ENCODE measurements at places on chromosomes 11 and 22.

DNA sequence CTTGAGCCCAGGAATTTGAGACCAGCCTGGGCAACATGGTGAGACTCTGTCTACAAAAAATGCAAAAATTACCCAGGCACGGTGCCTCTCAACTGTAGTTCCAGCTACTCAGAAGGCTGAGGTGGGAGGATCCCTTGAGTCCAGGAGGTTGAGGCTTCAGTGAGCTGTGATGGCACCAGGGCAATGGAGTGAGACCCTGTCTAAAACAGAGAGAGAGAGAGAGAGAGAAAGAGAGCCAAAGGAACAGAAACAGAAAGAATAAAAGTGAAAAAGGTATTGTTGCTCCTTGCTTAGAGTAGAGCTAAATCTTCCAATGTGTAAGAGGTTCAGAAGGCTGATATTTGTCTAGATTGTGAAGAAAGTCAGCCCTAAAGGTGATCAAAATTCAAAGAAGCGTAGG, 8.9 kb upstream of the ETS1 start:
- no peak for DNase-seq

- no peak for DNase-seq
These were observed 95.2 kb downstream of the TP53I11 start for GRCh38 chr11:44855493-44855849.

GRCh38 chr22:24567668-24568067, 11.9 kb downstream of the SNRPD3 start:
- no peak for DNase-seq

- no peak for DNase-seq
These were observed 45.7 kb upstream of the CD5 start for GRCh38 chr11:61056571-61056970.

DNA sequence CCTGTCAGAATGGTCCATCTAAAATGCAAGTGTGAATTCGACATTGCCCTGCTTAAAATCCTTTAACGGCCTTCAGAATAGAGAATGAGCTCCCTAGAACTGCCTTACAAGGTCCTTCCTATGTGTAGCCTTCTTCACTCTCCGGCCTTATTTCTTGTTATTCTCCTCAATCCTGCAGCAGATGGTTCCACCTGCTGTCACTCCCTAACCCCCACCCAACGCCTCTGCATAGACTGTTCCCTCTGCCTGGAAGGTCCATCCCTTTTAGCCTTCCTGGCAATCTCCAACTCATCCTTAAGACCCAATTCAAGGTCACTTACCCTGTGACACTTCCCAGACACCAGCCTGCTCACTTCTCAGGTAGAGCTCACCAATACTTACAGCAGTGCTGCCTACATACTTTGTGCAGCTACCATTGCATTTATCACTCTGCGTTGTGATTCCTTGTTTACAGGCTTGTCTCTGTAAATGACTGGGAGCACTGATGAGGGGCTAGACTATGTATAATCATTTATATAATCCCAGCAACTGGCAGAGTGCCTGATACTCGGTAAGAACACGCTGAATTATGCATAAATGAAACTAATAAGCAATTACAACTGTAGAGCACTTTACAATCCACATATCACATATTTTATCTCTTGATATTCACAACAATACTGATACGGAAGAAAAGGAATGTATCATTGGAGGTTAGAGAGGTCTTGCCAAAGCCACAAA, 58.9 kb downstream of the CLPB start:
- DNase-seq = no peak

DNA sequence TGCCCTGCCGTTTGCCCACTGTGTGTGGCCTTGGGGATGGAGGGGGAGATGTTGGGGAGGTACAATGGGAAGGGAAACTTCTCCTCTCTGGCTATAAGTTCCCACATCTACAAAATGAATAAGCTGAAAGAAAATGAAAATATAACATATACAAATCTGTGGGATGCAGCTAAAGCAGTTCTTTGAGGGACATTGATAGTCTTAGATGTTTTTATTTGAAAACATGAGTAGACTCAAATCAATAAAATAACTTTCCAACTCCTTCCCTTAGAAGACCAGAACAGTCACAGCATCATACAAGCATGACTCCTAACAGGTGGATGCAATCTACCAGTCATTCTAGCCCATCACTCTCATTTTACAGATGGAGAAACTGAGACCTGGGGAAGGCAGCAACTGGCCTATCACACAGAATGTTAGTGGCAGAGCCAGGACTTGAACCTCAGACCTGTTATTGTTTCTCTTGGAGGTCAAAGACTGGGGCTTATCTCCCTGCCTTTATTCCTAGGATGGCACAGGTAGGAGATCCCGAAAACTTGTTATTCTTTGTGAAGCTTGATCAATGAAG, 25.2 kb upstream of the CCDC86 start:
- no peak for DNase-seq

DNA sequence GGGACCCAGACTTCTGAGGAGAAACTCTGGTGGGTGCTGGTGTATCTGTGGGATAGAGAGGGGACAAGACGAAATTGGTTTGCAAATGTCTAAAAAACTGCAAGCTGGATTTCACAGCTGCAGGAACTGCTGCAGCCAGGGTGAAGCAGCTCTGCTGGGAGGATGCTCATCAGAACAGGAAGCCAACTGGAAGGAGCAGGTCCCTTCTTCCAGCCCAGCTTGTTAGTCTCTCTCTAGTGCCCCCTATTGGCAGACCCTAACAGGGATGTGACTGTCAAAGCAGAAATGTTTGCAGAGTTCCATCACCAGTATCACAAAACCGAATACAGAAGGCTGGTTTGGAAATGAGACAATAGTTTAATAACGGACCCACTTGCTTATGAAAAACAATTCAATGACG, 74.8 kb upstream of the SLC22A12 start:
- DNase-seq = no peak

- no peak for DNase-seq
These were observed 79.0 kb downstream of the CADM1 start for GRCh38 chr11:115425250-115425649.

DNA sequence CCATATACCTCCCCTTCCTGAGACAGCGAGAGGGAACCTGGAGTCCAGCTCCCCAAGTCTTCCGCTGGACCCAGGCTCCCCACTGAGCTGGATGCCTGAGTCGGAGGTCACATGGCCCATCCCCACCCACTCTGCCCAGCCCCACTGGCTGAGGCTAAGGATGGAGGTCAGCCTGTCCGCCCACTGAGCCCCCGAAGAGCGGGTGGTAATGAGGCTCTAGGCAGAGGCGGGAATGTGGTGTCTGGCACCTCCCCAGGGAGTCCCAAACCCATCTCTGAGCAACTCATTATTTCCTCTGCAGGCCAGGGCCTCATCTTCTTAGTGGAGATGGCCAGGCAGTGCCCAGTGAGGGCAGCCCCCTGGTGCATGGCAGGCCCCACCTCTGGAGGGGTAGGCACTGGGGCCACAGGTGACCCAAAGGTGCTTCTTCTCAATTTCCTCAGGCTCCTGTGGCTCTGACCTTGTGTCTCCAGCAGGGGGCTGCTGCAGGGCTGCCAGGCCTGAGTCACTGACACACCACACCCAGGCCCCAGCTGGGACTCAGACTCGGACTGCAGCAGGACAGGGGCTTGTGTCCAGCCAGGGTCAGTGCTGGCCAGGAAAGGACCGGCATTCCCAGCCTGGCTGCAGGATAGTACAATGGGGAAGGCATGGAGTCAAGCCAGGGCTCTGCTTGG, 10.2 kb upstream of the PDE2A start:
- peak; percentile 52 for DNase-seq

DNA sequence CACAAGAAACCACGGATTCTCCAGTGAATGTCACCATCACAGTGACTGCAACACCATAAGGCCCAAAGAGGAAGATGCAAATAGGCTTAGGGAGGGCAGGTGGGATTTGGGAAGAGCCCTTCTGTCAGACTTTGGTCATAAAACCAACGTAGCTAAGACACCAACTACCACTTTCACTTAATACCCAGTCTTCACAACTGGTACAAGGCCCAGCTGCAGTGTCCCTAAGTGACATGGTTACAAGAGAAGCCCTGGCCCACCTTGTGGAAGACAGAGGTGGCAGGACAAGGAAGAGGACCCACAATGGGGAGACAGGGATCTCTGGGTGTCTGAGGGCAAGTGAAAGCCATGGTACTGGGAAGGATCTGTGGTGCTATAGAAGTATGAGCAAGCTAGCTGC, 10.0 kb downstream of the VSIG10L2 start:
- DNase-seq = no peak

- DNase-seq = no peak
These were observed 83.1 kb downstream of the RCN1 start for GRCh38 chr11:32173977-32174376.

- DNase-seq = no peak
These were observed 456.9 kb downstream of the BRD1 start for GRCh38 chr22:49370627-49371301.

DNA sequence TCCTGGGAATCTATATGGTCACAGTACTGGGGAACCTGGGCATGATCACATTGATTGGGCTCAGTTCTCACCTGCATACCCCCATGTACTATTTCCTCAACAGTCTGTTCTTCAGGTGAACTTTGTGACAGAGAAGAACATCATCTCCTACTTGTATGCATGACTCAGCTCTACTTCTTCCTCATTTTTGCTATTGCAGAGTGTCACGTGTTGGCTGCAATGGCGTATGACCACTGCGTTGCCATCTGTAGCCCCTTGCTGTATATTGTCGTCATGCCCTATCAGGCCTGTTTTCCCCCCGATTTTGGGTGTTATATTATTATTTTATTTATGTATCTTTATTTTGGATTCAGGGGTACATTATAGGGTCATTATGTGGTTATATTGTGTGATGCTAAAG, 2.4 kb upstream of the OR8G1 start:
- DNase-seq = no peak

DNA sequence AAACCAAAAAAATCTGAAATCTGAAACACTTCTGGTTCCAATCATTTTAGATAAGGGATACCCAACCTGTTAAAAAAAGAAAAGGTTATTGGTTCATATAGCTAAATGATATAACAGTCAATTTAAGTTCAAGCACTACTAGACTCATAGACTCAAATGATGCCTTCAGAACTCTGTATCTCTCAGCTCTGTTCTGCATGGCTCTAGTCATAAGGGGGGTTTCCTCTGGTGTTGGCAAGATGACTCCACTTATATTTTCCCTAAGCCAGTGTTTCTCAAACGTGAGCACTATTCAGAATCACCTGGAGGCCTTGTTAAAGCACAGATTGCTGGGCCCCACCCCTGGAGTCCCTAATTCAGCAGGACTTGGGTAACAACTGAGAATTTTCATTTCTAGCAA, 11.5 kb upstream of the RRAS2 start:
- no peak for DNase-seq

- no peak for DNase-seq
These were observed 1252.7 kb downstream of the BRD1 start for GRCh38 chr22:48574776-48575617.

GRCh38 chr11:1656670-1657069, 27.1 kb downstream of the KRTAP5-5 start:
- DNase-seq = no peak

DNA sequence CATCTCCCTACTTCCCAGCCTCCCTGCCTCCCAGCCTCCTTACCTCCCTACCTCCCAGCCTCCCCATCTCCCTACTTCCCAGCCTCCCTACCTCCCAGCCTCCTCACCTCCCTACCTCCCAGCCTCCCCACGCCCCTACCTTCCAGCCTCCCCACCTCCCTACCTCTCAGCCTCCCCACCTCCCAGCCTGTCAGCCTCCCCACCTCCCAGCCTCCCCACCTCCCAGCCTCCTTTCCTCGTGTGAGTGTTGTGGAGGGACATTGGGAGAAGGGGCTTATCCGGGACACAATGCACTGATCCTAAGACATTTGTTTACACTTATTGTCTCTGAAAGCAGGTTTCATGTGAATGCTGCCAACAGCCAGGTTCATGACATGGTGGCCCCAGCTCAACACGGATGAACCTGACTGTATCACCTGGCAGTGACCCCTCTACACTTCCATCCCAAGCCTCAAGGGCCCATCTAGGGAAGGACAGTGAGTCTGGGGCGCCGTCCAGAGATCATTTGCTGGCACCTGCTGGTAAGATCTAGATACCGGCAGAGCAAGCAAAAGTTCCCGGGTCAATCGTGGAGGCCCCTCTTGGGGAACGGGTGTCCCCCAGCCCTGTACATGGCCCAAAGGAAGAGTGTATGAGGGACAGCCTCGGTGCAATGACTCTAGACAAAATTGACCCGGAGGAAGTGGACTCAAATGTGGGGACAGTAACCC, 34.5 kb upstream of the TH start:
- DNase-seq = no peak

DNA sequence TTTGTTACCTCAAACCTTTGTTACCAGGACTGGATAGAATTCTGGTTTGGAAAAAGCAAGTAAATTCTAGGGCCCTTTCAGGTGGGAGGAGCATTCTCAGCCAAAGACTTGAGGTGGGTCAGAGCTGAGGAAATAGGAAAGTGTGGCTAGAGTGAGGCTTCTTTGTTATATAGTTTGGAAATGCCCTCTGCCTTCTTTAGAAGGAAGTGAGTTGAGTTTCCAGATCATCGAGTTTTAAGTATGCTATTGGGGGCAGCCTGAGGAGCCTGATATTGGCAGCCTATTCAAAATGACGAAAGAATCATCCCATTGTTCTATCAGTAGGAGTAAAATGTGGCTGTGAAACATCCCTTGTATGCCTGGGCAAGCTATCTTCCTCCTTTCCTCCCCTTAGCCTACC, 134.1 kb downstream of the ARHGAP42 start:
- no peak for DNase-seq

- no peak for DNase-seq
These were observed 14.6 kb downstream of the NAV2 start for GRCh38 chr11:19727246-19727645.

Measured in GM18507 (cell line).